AG04450 (cell line): ENCODE measurements at places on chromosomes 13 and 19.
A peak's percentile ranks its signal among the peaks of the same experiment; 100 is the strongest.

- DNase-seq = no peak
Measured at GRCh38 chr19:51535535-51535934, 4.1 kb upstream of the SIGLEC6 start.

GRCh38 chr13:96762876-96763275 is 231.4 kb downstream of the OXGR1 start:
- no peak for DNase-seq

DNA sequence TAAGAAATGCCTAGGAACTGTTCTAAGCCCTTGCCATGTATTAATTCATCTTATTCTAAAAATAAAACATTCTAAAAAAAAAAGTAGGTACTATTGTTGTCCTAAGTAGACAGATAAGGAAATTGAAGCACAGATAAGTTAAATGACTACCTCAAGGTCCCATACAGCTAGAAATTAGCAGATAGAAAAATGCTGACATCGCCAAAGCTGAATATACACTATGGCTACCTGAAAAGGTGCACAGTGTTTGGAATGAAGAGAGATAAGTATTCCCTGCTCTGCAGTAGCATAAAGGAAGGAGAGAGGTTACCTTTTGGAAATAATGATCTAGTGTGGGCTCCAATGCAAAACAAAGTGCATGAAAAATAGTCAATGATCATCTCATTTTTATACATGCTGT is 65.3 kb downstream of the DCT start:
- DNase-seq = no peak

DNA sequence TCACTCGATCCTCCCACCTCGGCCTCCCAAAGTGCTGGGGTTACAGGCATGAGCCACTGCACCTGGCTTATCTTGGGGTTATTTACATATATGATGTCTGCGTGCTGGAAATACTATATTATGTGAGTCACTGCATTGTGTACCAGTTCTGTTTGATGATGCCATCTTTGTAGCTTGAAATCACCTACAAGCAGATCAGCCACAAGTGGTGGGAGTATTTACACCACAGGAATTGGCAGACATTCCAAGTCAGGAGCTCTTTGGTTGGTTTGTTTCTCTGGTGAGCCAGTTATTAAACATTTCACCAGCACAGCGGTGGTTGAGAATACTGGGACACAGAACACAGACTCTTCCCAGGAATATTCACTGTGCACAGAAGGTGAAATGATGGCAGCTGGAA is 4.5 kb upstream of the TIMM44 start:
- no peak for DNase-seq

- DNase-seq = no peak
Measured at GRCh38 chr13:27259831-27260230, 8.5 kb downstream of the RPL21 start.

GRCh38 chr13:96052656-96053002 is 572 bp downstream of the UGGT2 start:
- peak; percentile 20 for DNase-seq

DNA sequence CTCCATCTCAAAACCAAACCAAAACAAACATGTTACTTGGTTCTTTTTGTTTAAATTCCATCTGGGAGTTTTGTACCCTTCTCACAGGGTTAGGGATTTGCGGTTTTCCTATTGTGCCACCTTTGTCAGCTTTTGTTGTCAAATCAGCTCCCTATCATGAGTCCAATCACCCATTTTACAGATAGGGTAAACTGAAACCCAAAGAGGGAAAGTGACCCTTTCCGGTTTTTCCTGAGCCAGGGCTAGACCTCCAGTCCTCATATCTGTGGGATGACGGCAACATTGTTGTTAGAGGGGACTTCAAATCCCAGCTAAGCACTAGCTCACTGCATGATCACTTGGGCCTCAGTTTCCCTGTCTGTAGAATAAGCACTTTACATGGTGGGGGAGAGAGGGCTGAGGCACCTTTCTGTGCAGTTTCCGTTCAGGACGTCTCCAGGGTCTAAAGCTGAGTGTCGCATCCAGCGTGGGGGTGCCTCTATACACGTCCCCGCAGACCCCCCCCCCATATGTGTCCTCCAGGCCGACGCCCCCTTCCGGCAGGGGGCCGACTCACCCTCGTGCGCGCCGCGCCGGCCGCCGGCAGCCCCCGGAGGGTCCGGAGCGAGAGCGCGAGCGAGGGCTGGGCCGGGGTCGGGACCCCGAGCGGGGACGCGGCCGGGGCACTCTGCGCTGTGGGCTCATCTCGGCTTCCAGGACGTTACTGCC is 3.9 kb downstream of the CCDC194 start:
- DNase-seq = no peak

GRCh38 chr13:22082437-22083100 is 411.7 kb downstream of the FGF9 start:
- no peak for DNase-seq

DNA sequence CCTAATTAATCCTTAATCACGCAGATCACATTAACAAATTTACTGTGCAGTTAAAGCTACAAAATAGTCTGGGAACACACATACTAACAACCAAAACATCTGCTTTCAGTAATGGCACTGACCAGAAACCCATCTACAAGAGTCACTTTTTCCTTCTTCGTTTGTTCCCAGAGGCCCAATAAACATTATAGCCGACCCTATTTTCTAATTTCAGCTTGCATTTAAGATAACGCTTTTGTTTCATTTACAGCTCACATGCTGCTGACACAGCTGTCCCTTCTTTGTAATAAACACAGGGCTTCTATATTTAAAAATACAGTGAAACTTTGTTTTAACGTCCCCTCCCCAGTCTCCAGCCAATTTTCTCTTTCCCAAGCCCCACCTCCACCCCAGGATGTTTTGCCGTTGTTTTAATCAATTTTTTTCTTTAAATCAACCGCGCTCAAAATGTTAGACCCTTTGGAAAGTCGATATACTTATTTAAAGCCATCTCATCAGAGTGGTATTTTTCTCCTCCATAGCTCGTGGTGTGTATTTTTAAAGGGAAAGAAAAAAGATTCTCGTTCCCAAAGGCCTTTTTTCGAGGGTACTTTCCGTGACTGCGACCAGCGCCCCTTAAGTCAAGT is 1.7 kb upstream of the WBP4 start:
- no peak for DNase-seq

GRCh38 chr13:91825516-91825915 is 427.1 kb downstream of the GPC5 start:
- DNase-seq = no peak

DNA sequence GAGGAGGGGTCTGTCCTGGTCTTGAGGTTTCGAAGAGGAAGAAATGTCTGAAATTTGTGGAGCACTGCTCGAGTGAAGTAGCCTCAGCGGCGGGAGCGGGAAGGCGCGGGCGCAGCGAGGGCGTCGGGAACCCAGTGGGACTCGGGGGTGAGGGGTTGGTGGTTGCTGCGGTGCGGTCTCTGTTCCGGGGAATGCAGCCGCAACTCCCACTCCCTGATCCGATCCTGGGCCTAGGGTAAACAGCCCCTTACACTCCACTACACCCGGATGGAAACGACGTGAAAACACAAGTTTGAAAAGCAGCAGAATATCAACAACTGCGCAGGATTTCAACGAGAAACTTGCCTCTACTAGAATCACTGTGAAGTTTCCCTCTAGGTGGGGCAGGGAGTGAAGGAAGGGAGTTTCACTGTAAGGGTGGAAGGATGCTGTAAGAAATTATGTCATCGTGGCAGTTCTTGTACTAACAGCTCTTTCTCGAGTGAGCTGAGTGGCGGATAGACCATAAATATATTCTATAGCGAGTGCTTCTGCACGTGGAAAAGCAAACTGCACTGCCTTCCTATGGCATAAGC is 2.0 kb upstream of the KLF12 start:
- DNase-seq = no peak

DNA sequence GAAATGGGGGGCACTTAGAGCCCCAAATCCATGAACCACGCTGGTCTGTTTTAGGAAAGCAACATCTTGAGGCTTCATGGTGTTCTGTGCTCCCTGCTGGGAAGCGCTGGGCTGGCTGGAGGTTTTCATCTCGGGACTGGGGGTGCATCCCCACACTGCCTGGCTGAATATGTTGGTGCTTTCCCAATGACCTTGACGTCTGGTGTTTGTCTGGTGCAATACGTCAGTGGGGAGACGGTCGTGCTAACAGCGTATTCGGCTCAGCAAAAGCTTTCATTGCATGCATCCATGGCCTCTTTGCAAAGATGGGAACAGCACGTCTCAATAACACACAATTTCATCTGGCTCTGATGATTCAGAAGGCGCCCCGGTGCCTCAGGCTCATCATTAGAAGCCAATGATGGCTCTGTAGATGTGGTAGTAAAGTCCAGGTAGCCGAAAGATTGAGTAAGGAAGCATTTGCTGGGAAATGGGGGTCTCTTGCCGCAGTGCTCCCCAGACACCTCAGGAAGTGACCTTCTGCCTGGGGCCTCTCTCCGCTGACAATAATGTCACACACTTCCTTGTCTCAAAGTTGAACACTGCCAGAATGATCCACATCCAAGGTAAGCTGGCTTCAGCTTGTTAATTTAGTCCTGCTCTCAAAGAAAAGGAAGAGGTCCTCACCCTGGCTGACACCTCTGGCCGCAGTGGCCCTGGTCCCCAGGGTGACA is 97.7 kb downstream of the ING1 start:
- DNase-seq = no peak

DNA sequence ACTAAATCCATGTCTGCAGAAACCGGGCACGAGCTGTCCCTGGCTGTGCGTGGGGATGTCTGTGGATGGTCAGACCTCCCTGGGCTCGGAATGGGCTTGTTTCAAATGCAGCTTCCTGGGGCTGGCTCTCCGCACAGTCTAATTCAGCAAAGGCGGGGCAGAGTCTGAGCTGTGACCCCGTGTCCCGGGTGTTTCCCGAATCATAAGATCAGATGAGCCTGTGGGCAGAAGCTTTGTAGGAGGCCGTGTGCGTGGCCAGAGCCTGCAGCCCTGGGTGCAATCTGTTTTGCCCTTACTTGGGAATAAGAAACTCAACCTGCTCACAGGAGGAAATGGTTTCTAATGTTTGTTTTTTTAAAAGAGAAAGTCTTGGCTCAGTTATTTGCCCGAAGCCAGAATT is 13.9 kb upstream of the GNA11 start:
- peak; percentile 27 for DNase-seq
